ENCODE measurements at places on chromosomes 7 and 10.
A peak's percentile ranks its signal among the peaks of the same experiment; 100 is the strongest.

DNA sequence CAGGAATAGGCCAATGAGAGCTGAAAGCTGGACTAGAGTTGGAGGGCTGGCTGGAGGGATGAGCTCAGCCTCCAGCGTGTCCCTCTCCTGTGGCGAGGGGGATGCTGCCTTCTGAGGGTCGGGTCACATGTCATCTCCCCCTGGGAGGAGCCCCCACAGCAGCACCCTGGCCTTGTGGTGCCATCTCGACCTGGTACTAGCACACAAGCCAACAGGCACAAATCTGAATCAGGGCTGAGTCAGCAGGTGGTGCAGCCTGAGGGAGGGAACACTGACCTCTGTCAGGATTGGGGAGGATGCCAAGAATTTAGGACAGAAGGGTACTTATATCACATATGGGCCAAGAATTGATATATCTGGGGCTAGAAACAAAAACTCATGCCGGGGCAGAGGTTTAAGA lies 280.4 kb downstream of the CELF2 start:
- no peak for DNase-seq

GRCh38 chr7:108001764-108002725 lies 916 bp downstream of the LAMB1 start:
- no peak for DNase-seq

DNA sequence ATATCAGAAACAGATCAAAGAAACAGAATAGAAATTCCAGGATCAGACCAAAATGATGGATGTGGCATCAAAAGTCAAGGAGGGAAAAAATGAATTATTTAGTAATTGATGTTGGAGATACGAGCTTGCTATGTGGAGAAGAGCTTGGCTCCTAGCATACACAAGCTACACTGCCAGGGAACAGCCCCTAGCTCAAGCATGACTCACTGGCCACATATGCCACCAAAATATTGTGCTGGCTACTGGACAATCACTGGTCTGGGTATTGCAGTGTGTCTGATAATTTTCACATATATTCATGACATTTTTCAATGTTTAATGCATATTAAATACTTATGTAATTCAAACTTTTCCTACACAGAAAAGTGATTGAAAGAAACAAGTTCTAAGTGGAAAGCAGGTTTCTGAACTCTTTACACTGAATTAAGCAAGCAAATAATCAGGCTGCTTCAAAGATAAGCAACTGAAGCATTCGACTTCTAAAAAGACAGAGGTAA lies 59.3 kb downstream of the OAT start:
- no peak for DNase-seq

DNA sequence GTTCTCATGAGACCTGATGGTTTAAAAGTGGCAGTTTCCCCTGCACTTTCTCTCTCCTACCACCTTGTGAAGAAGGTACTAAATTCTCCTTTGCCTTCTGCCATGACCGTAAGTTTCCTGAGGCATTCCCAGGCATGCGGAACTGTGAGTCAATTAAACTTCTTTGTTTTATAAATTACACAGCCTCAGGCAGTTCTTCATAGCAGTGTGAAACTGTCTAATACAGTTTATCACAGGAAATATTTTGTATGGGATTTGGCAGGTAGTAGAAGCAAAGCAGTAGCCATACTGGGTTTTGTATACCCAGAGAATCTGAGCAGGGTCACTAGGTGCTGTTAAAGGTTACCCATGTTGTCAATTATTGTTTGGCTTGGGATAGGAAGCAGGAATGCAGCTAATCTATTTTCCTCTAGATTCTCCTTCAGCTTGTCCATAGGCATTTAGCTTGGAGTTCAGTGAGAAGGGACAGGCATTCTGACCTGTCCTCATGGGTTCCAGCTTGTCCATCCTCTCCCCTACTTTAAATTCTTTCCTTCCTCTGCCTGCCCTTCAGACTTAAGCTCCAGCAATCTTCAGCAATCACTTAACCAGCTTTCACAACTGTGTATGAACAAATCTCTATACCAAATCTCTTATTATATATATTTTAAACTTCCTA lies 186.7 kb downstream of the PCLO start:
- DNase-seq = no peak

DNA sequence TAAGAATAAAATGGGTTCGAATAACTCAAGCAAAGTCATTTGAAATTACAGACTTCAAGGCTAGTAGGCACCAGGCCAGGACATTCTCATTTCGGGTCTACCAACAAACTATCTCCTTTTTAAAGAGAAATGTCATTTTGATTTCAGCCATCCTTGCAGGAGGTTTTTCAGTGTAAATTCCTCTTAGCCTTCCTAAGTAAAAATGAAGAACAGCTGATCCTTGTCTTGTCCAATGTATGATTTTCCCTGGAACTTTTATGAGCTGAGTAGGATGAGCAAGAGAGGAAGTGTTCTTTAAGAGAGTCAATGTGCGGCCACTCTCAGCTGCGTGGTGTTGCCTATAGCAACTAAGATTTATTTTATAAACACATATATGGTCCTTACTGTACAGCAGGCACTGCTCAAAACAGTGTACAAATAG lies 110.1 kb downstream of the PLCE1 start:
- DNase-seq = no peak

DNA sequence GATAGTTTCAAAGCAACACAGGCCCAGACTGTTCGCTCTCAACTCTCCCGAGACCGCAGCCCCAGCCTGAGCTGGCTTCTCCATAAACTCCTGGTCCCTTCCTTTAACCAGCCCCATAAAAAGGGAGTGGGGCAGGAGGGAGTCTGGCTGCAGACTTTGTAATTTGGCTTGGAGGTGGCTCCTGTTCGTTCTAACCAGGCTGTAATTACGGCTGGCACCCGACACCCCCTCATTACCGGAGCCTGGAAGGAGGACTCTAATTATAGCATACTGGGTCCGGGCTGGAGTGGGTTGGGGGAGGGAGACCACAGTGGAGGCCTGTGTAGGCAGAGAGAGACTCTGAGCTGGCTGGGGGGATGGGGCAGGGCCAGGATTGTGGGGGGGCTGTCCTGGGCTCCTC lies 49.7 kb downstream of the UNC5B start:
- no peak for DNase-seq

- DNase-seq = no peak
Observed at GRCh38 chr10:15486404-15486803, 115.3 kb upstream of the FAM171A1 start.

- no peak for DNase-seq
Observed at GRCh38 chr10:49679480-49679893, at the start of gene C10orf53. TSS of gene C10orf53 (plus strand) at chr10:49679651. CDS start at chr10:49679698, 47 bp downstream.

DNA sequence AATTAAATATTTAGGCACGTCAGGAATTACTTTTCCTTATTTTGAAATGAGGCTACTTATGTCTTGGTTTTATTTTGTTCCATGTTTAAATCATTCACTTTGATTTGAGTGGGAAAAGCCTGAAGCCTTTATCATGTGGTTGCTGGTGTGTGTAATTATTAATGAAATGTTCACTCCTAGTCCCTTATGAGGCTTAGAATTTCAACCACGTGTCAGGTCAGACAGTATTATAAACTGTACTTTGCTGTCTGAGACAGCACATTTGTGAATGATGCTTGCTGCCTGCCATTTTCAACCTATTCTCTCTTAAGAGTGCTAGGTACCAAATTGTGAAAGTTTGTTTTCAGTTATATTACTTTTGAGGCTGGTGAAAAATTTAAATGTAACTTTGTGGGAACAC lies 58.9 kb downstream of the COL17A1 start:
- no peak for DNase-seq

- no peak for DNase-seq
Observed at GRCh38 chr10:11683529-11684320, 58.5 kb upstream of the ECHDC3 start.

DNA sequence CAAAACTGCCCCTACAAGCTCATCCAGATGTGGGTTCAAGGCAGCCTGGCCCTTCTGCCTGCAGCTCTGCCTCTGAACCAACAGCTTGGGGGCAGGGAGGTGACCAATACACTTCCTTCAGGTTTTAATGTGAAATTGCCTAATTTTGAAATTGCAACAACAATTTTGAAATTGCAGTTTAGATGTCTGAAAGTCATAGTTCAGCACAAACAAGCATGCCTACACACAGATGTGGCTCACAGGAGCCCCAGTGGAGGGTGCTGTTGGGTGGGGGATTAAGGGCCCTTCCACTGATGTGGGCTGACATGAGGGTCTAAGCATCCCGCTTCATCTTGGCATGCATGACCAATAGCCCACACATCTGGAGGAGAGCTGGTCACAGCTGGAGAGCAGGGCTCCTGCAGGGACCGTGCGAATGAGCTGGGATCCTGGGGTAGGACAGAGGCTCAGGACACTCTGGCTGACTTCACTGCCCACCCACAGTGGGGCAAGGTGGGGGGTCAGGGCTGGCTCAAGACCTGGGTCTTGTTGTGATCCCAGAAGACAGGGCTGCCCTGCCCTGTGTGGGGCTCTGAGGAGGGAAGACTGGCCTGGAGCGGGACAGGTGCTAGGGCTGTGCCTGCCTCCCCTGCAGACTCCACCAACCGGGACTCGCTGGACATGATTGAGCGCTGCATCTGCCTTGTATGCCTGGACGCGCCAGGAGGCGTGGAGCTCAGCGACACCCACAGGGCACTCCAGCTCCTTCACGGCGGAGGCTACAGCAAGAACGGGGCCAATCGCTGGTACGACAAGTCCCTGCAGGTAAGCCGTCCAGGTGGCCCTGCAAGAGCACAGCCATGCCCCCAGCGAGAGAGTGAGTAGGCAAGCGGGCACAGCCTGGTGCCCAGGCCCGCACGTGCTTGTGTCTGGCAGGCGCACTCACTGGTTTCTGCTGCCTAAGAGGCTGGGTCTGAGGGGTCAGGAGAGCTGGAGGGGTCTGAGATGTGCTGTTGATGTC lies 32.3 kb downstream of the CHAT start:
- DNase-seq = no peak

GRCh38 chr10:48768144-48768766 lies 83.6 kb downstream of the WDFY4 start:
- DNase-seq = no peak

DNA sequence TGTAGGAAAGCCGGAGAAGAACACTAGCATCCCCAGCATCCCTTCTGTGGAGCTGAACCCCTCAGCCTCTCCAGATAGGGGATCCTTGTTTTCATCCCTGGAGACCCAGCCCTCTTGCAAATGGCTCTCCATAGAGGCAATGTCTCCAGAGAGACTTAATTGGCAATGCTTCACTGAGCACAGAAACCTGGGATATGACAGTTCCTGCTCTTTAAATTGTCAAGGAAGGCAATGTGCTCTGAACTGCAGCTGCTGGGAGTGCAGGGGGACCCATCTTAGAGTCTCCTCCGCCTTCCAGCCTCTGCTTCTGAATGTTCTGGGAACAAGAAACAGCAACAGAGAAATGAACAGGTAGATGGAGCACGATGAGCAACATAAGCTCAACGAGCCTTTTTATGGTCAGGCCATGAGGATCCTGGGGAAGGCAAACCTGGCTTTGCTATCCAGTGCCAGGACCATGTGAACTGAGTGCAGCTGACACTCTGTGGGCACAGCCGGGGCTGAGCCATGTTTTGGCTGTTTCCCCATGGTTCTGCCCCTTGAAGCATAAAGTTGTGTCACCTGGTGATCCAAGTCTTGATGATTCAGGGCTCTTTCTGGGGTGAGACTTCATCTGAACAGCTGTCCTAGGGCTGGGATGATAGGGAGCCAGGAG lies 481.0 kb downstream of the PLXNA4 start:
- DNase-seq = no peak

DNA sequence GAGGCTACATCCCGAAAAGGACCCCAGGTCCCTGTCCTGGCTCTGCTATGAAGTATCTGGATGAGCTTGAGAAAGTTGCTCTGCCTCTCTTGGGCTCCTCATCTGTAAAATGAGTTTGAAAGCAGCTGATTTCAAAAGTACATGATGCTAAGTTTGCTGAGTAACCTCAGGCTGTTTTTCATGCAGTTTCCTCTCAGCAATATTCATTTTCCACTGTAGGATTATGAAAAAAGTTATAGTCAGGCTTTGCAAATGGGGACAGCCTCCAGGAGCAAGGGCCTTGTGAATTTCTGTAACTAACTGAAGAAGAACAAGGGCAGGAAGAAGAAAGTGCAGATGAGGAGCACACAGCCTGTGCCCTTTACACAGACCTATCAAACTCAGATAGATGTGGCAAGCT lies 167.3 kb upstream of the KMT2E start:
- no peak for DNase-seq

GRCh38 chr7:69598081-69598486 lies at the start of gene AUTS2:
TSS of gene AUTS2 (plus strand) at chr7:69598475. CDS start at chr7:69599654, 1,179 bp downstream.
- DNase-seq = peak; percentile 11

Data from activated T-cell treated with anti-CD3 and anti-CD28 coated beads for 4 hours (primary cell).